Uterus (tissue), 4 donors: ENCODE measurements at places on chromosomes 1 and 21.

- peak; percentile 58 for DNase-seq
Measured at GRCh38 chr1:235990330-235990795, 74.5 kb downstream of the NID1 start.

DNA sequence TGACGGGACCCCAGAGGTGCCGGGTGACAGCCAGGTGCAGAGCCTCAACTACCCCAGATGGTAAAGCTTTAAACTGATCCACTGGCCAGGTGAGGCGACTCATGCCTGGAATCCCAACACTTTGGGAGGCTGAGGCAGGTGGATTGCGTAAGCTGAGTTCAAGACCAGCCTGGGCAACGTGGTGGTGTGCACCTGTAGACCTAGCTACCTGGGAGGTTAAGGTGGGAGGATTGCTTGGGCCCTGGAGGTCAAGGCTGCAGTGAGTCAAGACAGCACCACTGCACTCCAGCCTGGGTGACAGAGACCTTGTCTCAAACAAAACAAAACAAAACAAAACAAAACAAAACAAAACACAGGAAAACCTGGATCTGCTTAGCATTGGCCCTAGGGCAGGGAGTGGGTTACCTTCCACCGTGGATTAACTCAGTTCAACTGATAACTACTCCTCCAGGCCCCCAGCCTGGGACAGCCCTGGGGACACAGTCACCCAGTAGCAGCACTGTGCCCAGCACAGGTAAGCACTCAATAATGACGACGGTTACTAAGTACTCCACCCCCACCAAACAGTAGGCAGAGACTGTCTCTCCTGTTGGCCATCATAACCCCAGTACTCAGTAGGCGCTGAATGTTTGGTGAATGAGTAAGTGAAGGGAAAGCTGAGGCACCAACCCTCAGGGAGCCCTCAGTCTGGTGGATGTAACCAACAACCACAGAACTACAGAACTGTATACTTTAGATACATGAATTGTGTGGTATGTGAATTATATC is 21.6 kb downstream of the SLC66A1 start:
- DNase-seq, result no peak

GRCh38 chr1:12052008-12052573 is 11.0 kb upstream of the TNFRSF8 start:
- DNase-seq, result peak; percentile 84

DNA sequence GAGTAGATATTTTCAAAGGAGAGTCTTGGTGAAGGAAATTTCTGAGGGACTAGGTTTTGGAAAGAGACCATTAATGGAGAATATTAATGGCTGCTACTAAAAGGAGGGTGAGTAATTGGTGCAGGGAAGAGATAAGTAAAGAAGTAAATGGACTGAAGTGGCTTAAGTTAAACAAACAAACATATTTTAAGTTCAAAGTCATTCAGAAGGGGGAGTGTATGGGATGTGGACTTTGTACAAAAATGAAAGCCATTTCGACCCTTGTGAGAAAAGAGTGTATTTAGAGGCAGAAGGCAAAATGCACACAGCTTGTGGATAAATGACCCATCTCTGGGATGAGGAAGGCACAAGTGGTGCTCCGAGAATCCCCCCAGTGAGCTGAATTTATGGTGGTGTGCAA is 171.7 kb downstream of the BACH1 start:
- no peak for DNase-seq

DNA sequence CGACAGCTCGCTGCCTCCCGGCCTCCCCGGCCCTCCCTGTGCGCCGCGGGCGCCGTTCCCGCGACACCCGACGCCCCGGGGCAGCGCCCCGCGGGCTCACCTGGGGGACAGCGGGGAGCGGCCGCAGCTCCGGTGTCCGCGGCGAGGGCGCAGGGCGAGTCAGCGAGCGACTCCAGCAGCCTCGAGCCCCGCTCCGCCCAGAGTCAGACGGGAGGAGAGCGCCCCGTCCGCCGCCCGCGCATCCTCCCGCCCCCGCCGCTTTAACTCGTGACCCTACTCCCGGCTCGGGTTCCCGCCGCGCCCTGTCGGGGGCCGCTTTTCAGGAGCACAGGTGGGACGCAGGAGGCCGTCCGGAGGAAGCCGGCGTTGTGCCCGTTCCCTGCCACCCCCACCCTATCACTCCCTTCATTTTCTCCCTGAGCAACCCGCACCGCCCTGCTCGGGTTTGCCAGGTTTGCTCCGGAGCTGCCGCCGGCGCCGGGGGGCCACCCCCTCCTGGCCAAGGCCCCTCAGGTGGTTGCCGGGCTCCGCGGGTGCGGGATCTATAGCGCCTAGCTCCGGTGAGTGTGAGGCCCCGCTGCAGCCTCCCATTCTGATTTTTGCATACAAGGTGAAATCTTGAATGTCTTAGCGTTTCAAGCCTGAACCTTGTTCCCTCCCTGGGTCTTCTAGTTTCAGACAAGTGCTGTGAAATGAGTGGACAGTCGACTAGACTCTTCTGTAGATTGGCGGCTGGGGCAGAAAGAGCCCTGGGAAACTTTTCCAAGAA is at the start of gene MCOLN3:
Gene MCOLN3 (minus strand): TSS at position 205 of the 769 bp plus-strand sequence. CDS start 3,140 bp downstream, outside the sequence.
- peak; percentile 24 for DNase-seq
